GM10248 (cell line): ENCODE measurements at places on chromosomes 6 and 20.

GRCh38 chr6:5085648-5086293 is 630 bp downstream of the PPP1R3G start:
- DNase-seq: peak; percentile 45

GRCh38 chr6:134626086-134626485 is 308.2 kb upstream of the SGK1 start:
- no peak for DNase-seq

DNA sequence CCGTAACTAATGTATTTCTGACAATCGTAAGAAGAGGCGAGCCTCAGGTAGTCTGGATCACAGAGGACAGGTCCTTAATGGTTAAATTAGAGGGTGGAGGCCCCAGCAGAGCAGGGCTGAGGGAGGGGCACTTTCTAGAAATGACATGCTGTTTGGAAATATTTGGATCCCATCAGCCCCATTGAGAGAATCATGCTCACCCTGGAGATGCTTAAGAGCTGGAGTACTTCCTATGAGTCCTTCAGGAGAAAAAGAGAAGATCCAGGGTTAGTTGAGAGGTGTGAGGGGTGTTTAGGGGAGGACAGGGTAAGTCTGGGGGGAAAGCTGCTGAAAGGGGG is 123.0 kb downstream of the TCP11 start:
- DNase-seq: no peak

GRCh38 chr6:21393441-21394165 is 199.9 kb upstream of the SOX4 start:
- DNase-seq: no peak

GRCh38 chr6:82045965-82046756 is 201.4 kb downstream of the IBTK start:
- DNase-seq: no peak

- DNase-seq: peak; percentile 31
Observed at GRCh38 chr6:88599571-88599970, 363.8 kb downstream of the RNGTT start.

- DNase-seq: no peak
Observed at GRCh38 chr20:25706793-25707192, 10.1 kb upstream of the ZNF337 start.

- no peak for DNase-seq
Observed at GRCh38 chr6:167452338-167453081, 127.6 kb downstream of the TTLL2 start.

GRCh38 chr6:1263039-1263849 is 48.7 kb upstream of the FOXQ1 start:
- no peak for DNase-seq

DNA sequence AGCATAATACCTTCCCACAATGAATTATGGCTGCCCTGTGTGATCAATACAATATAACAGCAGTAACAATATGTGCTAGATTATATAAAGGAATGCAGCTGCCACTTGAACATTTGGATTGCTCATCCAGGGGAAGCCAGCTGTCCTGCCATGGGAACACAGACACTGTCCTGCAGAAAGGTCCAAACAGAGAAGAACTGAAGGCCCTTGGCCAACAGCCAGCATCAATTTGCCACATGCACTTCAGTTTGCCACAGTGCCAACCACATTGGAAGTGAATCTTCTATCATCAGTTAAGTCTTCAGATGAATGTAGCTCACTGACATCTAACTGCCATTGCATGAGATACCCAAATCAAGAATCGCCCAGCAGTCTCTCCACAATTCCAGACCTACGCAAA is 332.4 kb downstream of the PRKN start:
- DNase-seq: no peak

GRCh38 chr6:163489584-163489983 is 75.1 kb downstream of the QKI start:
- no peak for DNase-seq

GRCh38 chr6:33983721-33984465 is 162.0 kb downstream of the GRM4 start:
- no peak for DNase-seq

GRCh38 chr6:84772428-84773132 is 8.2 kb upstream of the TBX18 start:
- no peak for DNase-seq
